ENCODE measurements at places on chromosomes 11 and 22.
A peak's percentile ranks its signal among the peaks of the same experiment; 100 is the strongest.

DNA sequence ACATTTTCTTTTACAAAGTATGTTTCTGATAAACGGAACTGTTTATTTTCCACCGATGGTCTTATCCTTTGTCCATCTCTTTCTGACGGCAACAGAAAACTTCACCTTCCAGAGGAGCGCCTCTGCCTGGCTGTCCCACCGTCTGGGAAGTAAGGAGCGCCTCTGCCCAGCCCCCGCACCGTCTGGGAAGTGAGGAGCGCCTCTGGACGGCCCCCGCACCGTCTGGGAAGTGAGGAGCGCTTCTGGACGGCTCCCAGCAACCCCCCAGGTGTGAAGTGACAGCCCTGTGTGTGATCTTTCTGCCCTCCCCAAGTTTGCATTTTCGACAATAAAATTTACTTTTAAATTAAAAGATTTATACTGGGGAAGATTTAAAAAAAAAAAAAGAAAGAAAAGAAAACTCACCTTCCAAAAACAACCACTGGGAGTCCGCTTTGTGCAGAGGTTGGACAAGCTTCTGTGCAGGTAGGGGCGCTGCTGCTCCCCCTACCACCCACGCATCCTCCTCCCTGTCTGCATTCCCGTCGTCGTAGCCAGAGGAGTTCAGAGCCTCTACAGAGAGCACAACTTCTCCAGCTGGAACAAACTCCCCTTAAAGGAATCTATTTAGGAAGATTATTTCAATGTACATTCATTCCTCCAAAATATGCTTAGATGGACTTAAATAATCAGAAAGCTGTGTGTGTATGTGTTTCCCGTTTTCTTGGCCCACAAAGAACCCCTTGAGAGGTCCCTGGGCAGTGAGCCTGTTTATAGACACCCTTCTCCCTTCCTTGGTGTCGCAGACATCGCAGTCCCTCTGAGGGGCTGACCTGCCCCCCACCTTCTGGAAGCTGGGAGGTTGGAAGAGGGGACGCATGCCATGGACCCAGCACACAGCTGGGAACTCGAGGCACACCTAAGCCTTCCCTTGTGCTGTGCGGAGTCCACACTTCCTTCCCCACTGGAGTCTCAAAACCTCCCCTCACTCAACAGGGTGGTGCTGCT lies 849 bp upstream of the APOBEC3B start:
- DNase-seq = no peak

GRCh38 chr22:40718250-40719204 lies 39.2 kb downstream of the MCHR1 start:
- DNase-seq = no peak

DNA sequence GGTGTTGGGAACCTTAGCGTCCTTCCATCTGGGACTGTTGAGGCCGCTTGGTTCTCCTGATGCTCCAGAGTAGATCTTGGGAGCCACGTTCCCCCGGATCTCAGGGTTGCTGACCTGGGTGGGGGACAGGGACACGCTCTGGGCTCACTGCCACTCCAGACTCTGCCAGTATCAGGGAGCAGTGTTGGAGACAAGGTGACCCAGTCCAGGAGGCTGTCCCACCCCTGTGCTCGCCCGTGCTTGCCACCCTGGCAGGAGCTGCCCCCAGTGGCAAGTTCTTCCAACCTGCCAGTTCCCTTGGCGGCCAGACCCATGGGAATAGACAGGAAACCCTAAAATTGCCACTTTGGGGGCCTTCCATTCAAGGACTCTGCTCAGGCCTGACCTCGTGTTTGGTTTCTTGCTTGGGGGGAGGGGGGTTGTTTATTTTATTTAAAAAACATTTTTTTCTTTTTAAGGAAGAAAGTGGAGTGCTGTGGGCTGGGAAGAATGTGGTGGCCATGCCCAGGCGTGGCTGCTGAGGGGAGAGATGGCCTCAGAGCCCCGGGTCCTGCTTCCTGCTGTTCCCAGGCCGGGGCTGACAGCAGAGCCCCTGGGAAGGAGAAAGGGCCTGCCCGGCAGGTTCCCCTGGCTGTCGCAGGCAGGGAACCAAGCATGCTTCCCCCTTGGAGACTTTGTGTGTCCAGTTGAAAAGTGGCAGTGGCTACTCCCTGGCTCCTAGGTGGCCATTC lies 7.2 kb downstream of the GRK2 start:
- DNase-seq = no peak

GRCh38 chr22:28031383-28031922 lies 112.4 kb upstream of the PITPNB start:
- no peak for DNase-seq

DNA sequence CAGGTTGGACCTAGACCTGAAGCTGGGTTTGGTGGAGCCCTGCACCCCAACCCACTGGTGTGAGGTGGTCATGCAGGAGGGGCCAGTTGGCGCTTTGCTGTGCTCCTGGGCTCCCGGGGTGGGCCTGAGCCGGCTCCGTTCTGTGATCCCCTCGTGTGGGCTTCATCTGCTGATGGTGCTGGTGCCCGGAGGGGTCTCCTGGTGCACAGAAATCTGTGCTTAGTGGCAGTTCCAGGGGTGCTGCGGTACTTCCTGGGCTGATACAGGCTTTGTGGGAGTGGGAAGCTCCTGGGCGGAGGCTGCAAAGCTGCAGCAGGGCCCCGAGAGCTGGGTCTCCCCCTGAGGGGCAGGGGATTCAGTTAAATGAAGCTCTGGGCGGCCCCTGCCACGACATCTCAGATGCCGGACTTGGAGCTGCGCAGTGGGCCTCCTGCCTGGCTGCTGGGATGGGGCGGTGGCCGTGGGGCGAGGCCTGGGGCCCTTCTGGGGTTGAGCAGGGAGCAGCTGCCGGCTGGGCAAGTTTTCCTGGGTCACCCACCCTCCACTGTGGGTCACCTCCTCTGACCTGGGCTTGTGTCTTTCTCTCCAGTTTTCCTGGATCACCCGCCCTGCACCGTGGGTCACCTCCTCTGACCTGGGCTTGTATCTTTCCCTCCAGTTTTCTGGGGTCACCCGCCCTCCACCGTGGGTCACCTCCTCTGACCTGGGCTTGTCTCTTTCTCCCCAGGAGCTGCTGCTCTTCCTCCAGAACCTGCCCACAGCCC lies 410.5 kb downstream of the TBC1D22A start:
- DNase-seq = no peak

GRCh38 chr11:4495487-4495886 lies 13.0 kb downstream of the OR52K1 start:
- no peak for DNase-seq

DNA sequence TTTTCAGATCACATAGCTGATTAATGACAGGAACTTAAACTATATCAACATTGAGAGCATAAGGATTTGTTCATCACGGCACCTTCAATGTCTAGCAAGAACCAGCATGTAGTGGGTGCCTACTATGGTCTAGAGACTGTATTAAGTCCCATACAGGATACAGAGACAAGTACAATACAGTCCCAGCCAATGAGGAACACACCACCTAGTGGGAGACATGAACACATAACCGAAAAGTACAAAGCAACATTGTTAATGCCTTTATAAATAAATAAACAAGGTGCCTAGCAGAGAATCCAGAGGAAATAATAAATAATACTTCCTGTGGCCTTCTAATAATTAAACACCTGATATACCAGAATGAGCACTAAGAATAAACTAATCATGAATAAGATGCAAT lies 87.7 kb upstream of the OPCML start:
- DNase-seq = no peak

GRCh38 chr22:23035557-23036277 lies 34.6 kb upstream of the GNAZ start:
- peak; percentile 36 for DNase-seq

- peak; percentile 40 for DNase-seq
Observed at GRCh38 chr11:122808478-122808869, 29.8 kb upstream of the CRTAM start.

DNA sequence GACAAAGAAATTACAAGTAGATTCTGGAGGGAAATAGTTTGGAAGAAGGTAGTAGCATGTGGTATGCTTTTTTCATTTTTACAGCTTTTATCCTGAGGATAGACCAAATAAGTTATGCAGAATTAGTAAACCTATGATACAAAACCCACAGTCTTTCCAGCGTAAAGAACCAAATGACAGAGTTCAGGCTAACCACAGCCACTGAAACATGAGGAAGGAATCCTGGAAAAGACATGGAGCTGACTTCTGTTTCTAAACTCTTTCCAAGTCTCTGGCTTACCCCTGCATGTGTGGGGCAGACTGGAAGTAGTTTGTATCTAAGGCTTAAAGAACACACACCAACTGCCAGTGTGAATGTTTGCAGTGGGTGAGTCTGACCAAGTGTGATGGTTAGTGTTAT lies 258.4 kb upstream of the TENM4 start:
- DNase-seq = no peak

- DNase-seq = no peak
Observed at GRCh38 chr22:38649841-38650522, 6.2 kb downstream of the FAM227A start.
